Cortex of kidney (tissue), 1 donor: ENCODE measurements at places on chromosomes 7 and 10.

- DNase-seq = no peak
Measured at GRCh38 chr7:26443751-26444150, 152.1 kb downstream of the SNX10 start.

GRCh38 chr10:34811126-34811967, 3.7 kb downstream of the PARD3 start:
- DNase-seq = no peak

DNA sequence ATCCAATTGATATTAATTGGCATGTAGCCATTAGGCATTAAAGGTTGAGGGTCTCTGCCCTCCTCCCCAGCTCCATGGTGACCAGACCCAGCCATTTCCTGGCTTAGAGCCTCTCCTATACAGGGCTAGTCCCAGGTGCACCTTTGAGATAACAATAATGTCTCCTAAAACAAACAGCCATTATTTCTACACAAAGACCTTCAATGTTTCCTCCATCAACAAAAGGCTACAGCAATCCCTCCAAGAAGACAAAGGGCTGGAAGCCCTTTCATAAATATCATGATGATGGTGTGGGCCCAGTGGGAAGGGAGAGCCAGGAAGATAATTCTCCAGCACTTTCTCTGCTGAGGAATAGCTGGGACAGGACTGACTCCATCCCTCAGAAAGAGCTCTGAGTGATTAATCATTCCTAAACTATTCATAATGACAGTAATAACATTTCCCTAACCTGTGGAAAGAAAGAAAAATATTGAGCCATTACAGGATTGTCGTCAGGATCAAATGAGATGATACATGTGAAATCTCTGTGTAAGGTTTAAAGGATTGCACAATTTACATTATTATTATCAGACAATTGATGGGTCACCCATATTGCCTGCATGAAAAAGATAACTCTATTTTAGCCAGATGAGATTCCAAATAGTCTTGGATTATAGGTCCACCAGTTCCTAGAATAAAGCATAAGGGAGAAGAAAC, 10.2 kb downstream of the PKD2L1 start:
- no peak for DNase-seq

GRCh38 chr10:104521901-104522694, 119.0 kb upstream of the SORCS3 start:
- DNase-seq = no peak

DNA sequence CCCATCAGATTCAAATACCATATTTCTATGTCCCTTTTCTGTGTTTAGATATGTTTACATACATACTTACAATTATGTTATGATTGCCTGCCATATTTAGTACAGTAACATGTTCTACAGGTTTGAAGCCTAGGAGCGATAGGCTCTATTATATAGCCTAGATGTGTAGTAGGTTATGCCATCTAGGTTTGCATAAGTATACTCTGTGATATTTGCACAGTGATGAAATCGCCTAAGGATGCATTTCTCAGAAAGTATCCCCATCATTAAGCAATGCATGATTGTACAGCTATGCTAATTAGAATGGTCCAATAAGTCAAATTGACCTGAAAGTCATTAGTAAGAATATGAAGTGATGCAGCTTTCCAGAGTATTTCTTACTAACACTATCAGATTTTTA, 1171.7 kb upstream of the LRRTM3 start:
- DNase-seq = no peak

- DNase-seq = no peak
Measured at GRCh38 chr7:96685353-96685752, 24.3 kb downstream of the SEM1 start.

DNA sequence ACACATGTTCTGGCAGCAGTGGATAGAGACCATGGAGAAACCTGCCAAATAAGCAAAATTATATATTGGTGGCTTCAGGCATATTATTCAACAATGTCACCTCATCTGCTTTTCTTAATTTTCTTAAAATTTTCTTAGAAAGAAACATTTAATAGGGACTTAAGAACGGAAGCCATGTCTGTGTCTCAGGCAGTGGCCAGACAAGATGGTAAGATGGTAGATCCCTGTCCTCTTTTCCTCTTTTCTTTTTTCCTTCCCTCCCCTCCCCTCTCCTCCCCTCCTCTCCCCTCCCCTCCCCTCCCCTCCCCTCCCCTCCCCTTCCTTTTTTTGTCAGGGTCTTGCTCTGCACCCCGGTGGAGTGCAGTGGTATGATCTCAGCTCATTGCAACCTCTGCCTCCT, 24.2 kb upstream of the ICA1 start:
- DNase-seq = no peak

- no peak for DNase-seq
Measured at GRCh38 chr10:77865580-77866324, 60.8 kb downstream of the DLG5 start.

- DNase-seq = no peak
Measured at GRCh38 chr7:119256001-119256400, 1017.0 kb upstream of the KCND2 start.

- DNase-seq = no peak
Measured at GRCh38 chr10:31274310-31274709, 44.7 kb upstream of the ZEB1 start.

GRCh38 chr7:3927446-3928110, 626.5 kb downstream of the SDK1 start:
- DNase-seq = no peak

GRCh38 chr7:158754746-158755444, 50.3 kb upstream of the NCAPG2 start:
- no peak for DNase-seq

DNA sequence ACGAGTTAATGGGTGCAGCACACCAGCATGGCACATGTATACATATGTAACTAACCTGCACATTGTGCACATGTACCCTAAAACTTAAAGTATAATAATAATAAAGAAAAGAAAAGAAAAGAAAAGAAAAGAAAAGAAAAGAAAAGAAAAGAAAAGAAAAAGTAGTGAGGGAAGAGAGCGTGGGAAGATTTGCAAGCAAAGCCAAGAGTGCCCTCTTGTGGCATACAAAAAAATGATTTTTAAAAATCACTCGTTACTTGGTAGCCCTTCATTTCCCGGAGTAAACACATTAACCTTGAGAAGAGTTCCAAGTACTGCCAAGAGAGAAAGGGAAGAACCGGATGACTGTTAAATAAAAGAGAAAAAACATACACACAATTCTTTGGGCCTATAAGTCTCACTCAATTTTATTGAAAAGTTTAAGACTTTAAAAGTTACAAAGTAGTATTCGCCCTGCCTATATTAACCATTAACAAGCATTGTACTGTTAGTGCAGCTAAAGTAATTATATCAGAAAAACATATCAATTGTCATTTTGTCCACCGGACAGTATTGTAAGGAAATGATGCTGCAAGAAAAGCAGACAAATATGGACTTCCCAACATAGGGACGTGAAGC, 6.2 kb upstream of the CH25H start:
- DNase-seq = no peak

GRCh38 chr10:11242443-11243387, 225.0 kb downstream of the CELF2 start:
- no peak for DNase-seq

DNA sequence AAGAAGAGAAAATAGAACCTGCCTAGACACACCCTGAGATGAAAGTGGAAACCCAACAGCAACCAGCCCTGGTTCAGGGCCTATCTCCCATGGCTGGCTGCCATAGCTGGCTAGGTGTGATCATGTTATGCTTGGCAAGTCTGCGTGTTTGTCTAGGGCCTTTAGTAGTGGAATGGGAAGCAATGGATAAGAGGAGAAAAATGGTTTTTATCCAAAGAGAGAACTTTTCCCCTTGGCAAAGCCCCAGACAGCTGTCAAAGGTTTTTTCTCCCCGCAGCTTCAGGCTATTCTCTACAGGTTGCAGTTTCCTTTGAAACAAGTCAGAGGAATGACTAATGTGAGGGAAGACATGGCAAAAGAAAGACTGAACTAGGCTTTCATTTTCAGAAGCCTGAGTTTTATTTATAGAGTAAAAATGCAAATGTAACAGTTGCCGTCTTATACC, 161.5 kb downstream of the SEMA3D start:
- no peak for DNase-seq

GRCh38 chr7:101168412-101169049, 3.2 kb upstream of the VGF start:
- DNase-seq = no peak

GRCh38 chr10:1241322-1241890, 185.2 kb downstream of the WDR37 start:
- no peak for DNase-seq

DNA sequence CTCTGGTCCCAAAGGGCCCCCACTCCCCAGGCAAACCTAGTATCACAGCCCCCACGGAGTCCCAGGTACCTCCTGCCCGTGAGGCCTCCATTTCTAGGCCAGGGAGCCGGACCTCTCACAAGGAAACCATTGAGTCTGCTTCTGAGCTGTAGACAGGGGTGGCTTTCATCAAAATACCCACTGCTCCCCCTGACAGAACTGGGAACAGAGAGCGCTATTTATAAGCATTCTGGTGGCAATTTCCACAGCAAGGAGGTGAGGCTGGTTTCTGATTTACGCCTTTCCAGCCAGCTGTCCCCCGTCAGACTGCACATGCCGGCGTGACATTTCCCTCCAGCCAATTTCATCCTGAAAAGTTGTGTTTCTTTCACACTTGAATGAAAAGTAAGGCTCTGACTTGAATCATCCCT, 407.5 kb upstream of the PRKCQ start:
- DNase-seq = no peak

GRCh38 chr10:81177651-81178244, 640.0 kb downstream of the SH2D4B start:
- no peak for DNase-seq

DNA sequence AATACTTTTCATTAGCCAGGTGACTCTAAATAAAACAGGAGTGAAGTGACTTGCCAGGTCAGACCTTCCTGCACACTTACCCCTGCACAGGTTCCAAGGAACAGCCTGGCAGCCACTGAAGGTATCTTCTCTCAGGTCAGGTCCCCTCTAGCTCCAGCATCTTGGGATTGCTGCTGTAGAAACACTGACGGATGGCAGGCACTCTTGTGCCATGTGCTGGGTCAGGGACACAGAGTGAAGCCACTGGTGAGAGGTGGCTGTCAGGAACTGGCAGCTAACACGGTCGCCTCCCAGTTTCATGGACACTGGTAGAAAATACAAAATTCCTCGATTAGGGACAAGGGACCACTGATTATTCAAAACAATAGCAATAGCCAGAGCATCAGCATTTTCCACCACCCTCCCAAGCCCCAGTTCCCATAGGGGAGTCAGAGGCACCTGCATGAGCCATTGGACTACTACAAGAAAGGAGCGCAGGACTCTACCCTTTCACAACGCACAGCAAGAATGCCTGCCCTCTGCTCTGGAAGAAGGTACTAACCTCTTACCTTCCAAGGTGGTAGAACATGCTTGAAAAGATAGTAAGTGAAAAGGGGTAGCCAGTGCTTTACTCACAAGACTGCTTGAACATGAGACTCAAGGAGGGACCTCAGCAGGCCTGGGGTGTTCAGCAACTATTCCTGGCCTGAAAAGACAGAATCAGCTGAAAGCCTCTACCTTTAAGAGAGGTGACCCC, 5.1 kb upstream of the MYO1G start:
- DNase-seq = no peak

DNA sequence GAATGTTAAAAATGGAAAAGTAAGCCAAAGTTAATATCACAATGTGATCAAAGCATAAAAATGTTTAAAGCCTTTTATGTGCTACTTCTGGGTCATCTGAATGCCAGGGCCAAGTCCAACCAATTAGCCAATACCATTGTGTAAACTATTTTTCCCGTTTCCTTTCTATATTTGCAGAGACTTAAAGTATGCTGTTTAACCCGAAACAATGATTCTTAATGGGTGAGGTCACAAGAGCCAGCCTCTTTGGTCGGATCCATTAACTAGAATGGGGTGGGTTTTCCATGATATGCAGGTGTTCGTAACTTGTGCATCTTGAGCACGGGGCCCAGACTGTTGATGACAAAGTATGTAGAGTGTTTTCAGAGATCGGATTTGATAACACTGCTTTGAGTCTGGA, 111.3 kb upstream of the IGFBP3 start:
- no peak for DNase-seq

DNA sequence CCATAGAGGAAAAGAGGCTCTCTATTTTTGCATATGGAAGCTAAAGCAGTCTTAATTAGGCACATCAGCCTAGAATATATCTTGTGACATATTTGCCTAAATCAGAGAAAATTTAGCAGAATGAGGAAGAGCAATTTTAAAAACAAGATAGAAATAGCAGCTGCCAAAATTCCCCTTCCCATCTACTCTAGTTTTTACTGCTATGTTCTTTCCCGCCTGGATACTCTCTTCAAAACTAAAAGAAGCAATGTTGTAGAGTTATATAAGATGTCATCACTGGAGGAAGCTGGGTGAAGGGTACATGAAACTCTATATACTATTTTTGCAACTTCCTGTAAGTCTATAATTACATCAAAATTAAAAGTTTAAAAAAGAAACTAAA, 87.0 kb downstream of the ARMH3 start:
- DNase-seq = no peak

- no peak for DNase-seq
Measured at GRCh38 chr7:141906285-141906684, 9.9 kb upstream of the OR9A4 start.

GRCh38 chr10:69638642-69639041, 8.6 kb downstream of the FAM241B start:
- DNase-seq = no peak

GRCh38 chr10:64041989-64042490, 520.8 kb downstream of the REEP3 start:
- no peak for DNase-seq

- DNase-seq = no peak
Measured at GRCh38 chr10:50286517-50286916, 35.2 kb upstream of the ASAH2 start.

- DNase-seq = no peak
Measured at GRCh38 chr7:131507592-131508331, 48.7 kb downstream of the PODXL start.

DNA sequence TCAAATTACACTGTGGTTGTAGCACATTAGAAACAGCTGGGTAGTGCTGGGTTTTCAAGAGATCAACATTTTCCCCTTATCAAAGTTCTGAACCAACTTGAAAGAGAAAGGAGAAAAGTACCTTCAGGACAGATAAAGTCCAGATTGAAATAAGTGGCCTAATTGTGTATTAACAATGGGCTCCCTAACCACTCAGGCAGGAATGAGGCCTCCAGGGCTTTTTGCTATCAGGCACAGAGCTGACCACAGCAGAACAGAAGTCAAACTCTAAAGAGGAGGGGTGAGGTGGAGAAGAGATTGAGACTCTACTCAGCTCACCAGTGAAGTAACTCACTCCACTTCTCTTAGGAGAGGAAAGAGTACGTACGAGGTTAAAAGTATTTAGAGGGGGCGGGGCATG, 394.1 kb upstream of the PHF14 start:
- no peak for DNase-seq
